ENCODE measurements at places on chromosomes 12 and 14. TPM values are rescaled to one million over a fixed set of nuclear protein-coding genes. Genes with fewer than 3 reads are reported as not detected.

The IAPP gene
- total RNA-seq, result not detected

DNA sequence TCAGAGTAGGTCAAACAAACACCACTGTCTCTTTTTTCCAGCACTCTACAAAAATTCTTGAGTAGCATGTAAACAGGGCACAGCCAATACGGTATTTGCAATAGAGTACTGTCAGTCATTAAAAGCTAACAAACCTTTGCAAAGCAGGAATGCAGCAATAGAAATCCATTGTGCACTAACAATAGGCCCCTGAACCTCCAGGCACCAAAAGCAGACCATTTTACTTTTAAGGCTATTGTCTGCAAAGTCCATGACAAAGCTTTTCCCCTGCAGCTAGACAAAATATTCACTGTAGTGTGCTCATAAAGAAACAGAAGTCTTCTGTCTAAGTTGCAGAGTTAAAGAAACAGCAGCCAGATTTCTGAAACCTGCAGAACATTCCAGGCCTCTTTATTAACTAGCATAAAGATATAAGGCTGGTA lies 191.9 kb downstream of the SOX5 start:
- no peak for DNase-seq

DNA sequence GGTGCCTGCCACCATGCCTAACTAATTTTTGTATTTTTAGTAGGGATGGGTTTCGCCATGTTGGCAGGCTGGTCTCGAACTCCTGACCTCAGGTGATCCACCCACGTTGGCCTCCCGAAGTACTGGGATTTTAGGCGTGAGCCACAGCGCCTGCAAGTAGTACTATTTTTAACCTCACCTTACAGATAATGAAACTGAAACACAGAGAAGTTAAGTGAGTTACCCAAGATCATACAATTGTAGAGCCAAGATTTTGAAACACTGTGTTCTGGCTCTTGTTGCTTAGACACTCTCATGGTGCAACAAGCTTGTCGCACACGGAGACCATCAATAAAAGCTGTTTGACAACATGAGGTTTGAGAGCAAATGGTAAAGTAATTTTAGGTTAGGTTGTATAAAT lies 159.1 kb upstream of the LMNTD1 start:
- no peak for DNase-seq

The PRB2 gene
- total RNA-seq, result not detected

The CYP27B1 gene
- total RNA-seq, result 0.28 TPM

DNA sequence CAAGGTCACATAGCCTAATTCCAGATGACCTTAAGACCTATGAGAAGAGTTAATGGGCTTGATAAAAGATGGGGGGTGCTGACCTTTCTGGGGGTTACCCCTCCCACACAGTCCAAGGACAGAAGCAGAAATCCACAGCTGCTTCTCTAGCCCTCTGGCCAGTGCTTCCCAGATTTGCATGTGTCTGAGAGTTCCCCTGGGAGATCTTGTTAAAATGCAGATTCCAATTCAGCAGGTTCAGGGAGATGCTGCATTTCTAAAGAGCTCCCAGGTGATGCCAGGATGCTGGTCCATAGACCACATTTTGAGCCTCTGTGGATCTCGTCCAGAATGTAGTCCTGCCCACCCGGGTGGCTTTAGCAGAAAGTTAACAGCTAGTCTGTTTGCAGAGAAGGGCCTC lies 82.1 kb downstream of the WSCD2 start:
- DNase-seq, result no peak

GRCh38 chr14:33307691-33308251 lies 369.1 kb downstream of the NPAS3 start:
- no peak for DNase-seq

GRCh38 chr12:13011098-13011497 lies 11.0 kb upstream of the HEBP1 start:
- no peak for DNase-seq

The SYNJ2BP gene
- total RNA-seq, result 19.3 TPM

DNA sequence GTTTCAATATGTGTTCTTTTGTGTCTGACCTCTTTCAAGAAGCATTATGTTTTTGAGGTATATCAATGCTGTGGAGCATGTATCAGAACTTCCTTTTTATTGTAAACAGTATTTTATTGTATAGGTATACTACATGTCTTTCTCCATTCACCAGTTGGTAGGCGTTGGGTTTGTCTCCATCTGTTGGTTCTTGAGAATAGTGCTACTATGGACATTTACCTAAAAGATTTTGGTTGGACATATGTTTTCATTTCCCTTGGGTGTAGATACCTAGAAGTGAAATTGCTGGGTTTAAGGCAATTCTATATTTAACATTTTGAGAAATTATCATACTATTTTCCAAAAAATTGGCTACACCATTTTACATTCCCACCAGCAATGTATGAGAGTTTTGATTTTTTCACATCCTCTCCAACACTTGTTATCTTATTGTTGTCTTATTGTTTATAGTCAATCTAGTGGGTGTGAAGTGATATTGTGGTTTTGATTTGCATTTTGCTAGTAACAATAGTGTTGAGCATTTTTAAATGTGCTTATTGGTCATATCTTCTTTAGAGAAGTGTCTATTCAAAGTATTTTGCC lies 409.2 kb downstream of the IPO8 start:
- no peak for DNase-seq

- no peak for DNase-seq
These were observed 91.4 kb downstream of the SUDS3 start for GRCh38 chr12:118467641-118468305.

- no peak for DNase-seq
These were observed 8.1 kb downstream of the LRRC43 start for GRCh38 chr12:122190842-122191668.

The KIF5A gene
- 0.12 TPM for total RNA-seq

GRCh38 chr14:56162476-56162875 lies 44.3 kb downstream of the PELI2 start:
- DNase-seq, result no peak

GRCh38 chr12:26126340-26127284 lies 1.8 kb upstream of the BHLHE41 start:
- peak; percentile 87 for DNase-seq

The NFATC4 gene
- total RNA-seq, result 12.5 TPM

- no peak for DNase-seq
These were observed 45.0 kb downstream of the ACTN1 start for GRCh38 chr14:68934066-68934465.

DNA sequence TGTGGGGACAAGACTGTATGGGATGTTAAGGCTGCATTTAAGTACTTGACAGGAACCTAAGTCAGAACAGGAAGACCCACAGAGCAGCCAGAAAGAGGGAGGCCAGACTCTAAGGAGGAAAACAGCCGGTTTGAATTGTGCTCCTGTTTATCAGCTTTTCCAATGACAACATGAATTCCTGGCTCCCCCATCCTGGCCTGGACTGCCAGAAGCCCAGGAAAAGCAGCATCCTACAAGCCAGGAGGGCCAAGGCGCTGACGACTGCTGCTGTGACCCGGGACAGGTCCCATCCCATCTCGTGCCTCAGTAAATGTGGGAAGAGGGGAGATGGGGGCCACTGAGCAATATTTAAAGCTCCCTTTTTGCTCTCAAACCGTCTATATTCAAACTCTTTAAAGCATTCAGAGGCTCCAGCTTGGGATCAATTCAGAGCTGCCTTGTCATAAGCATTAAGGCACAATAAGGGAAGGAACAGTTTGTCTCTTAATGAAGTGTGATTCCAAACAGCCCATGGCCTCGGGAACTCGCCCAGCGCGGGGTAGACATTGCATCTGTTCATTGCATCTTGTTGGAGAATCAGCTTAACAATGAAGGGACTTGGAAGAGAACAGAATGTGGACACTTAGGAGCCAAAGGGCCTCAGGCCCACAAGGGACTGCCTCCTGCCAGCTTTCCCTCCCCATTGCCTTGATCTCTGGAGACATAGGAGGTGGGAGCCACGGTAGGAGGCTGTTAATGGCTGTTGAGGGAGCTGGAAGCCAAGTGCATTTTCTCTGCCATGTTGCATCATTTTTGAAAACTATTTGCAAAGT lies 49.6 kb downstream of the CMKLR1 start:
- no peak for DNase-seq

- no peak for DNase-seq
These were observed 269.4 kb upstream of the NOVA1 start for GRCh38 chr14:26867171-26867757.

DNA sequence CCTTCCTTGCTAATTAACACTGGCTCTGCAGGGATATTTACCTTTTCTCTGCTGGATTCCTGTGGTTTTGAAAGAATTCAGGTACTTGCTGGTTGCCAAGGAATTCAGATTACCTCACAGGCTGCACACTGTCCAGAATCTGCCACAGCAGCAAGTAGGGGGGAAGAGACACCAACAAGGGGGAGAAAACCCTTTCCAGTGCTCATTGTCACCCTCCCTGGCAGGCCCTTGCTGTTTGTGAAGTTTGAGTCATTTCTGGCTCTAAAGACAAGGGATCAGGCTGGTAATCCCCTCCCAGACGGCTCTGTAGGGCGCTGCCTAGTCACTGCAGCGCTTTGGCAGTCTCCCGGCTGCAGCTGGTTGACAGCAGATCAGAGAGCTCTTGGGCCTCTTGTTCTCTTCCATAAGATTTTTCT lies 50.8 kb downstream of the TTLL5 start:
- DNase-seq, result peak; percentile 67

DNA sequence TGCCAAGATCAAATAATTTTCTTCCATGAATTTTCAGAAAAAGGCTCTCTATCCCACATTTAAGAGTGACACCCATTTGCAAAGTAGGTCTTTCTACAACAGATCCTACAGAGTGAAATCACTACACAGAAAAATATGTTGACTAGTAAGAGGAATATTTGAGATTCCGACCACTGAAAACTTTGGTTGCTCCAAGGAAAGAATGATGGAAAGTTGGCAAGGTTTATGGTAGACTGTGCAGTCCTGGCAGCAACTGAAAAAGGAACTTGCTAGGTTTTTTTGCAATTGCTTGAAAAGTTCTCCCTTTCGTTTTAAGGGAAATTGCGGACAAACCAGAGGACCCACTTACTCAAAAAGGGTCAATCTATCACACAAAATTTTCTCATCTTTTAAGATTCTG lies 83.1 kb upstream of the TSPAN8 start:
- no peak for DNase-seq

The TBC1D30 gene
- 3.3 TPM for total RNA-seq

The ARID2 gene
- 19.5 TPM for total RNA-seq

- no peak for DNase-seq
These were observed 15.3 kb downstream of the KMT5A start for GRCh38 chr12:123399255-123399617.

DNA sequence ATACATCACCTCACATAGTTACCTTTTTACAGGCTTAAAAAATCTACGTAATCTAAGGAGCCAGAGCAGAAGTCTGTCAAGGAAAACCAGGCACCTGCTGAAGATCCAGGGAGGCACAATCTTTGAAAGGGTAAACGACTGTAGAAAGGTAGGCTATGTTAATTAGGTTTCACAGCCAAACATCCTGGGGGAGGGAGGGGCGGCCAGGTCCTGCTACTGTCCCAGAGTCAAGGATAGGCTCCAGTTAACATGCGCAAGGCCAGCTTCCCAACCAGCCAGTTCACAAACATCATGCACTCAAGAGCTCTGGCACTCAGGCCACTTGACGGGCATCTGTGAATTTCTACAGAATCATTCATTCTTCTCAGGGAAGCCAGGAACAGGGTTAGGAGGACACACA lies 22.9 kb downstream of the NIN start:
- DNase-seq, result no peak

- DNase-seq, result no peak
These were observed 170.9 kb upstream of the BMP4 start for GRCh38 chr14:54127526-54127925.

The PTPN21 gene
- total RNA-seq, result 22.4 TPM

DNA sequence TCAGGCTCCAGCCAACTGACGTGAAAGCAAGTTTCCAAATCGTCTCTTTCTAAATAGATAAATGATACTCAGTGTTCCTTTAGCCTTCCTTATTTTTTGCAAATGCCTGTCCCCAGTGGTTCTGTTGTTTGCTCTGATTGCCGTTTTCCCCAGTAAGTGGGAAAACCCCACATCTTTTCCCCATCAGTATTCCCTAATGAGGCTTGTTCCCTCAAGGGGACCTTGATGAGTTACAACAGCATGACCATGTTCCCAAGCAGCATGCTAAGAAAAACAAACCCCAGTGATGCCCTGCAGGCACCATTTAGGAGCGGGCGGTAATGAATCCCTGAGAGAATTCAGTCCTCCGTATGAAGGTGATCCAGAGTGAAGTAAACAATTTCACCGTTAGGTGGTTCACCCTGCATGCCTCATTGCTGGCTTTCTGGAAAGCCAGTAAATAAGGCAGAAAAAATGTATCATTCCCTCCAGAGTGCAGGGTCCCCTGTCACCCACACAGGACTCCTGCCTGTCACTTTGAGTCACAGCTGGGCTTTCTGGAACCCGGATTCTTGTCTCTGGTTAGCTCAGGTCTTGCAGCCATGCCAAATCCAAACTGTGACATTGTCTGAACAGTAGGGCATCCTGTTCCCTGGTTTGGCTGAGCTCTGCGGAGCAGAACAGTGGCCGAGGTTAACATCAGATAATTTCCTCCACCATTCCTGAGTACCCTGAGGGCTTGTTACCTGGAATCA lies 222.6 kb downstream of the RGS6 start:
- DNase-seq, result no peak

The RNASE1 gene
- total RNA-seq, result 343 TPM

- DNase-seq, result no peak
These were observed 179.3 kb upstream of the GZMB start for GRCh38 chr14:24813089-24813815.

- DNase-seq, result no peak
These were observed 12.5 kb downstream of the BTG1 start for GRCh38 chr12:92133171-92133570.

GRCh38 chr14:101808020-101808641 lies 46.6 kb downstream of the PPP2R5C start:
- no peak for DNase-seq

- DNase-seq, result no peak
These were observed 30.3 kb downstream of the EFCAB11 start for GRCh38 chr14:89924268-89924667.

The PTCSC3 gene
- not detected for total RNA-seq

DNA sequence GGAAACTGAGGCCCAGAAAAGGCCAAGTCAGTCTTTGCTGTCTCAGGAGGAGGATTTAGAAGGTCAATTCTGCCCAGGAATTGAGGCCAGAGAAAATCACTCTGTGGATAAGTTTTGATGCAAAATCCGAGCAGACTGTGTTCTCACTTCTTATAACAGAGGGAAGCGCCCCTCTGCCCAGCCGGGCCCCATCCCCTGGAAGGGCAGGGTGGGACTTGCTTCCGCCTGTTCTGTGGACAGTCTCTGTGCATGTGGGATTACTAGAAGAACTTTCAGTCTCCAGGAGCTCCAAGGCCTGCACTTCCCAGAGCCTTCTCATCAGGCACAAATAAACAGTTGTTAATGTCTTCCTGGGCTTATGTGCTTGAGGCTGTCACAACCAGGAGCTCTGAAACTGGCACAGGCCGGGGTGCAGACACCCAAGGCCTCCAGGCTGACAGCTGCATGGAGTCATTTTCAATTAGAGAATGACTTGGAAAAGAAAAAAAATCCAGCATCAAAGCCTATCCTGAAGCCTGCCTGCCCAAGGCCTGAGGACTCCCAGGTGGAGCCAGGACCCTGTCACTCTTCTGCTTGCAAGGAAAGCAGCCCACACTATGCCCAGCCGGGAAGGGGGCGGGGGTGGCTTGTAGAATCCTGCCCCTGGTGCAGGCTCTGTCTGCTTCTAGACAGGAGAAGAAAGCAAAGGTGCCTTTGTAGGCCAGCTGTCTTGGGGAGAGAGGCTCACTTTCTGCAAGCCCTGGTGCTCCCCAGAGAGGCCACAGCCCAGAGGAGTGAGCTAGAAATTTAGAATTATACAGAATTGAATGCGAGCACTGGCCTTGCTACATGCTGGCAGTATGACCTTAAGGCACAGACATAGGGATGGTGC lies 84.7 kb downstream of the NTF3 start:
- no peak for DNase-seq

- no peak for DNase-seq
These were observed 121.0 kb upstream of the ARHGAP5 start for GRCh38 chr14:31955936-31956579.

GRCh38 chr14:74245292-74245691 lies 6.0 kb downstream of the VSX2 start:
- DNase-seq, result no peak

All from right atrium auricular region (tissue), 2 donors.